ENCODE measurements at places on chromosomes 16 and 17.

- no peak for DNase-seq
Measured at GRCh38 chr17:19369846-19370492, 7.4 kb upstream of the B9D1 start.

DNA sequence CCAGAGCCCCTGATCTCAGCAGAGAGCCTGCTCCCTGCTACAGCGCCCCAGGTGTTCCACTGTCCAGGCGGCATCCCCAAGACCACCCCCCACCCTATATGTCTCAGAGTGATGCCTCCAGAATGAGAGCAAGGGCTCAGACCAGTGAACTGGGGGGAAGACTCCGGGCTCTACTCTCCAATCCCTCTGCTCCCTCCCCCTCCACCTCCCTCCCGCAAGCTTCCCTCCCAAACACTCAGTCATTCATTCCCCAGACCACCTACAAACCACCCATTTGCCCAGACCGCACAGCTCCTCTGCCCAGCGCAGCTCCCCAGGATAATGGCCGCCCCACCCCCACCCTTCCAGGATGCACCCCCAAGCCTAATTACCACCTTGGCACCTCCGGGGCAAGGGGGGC, 59.4 kb upstream of the TAC4 start:
- DNase-seq: no peak

DNA sequence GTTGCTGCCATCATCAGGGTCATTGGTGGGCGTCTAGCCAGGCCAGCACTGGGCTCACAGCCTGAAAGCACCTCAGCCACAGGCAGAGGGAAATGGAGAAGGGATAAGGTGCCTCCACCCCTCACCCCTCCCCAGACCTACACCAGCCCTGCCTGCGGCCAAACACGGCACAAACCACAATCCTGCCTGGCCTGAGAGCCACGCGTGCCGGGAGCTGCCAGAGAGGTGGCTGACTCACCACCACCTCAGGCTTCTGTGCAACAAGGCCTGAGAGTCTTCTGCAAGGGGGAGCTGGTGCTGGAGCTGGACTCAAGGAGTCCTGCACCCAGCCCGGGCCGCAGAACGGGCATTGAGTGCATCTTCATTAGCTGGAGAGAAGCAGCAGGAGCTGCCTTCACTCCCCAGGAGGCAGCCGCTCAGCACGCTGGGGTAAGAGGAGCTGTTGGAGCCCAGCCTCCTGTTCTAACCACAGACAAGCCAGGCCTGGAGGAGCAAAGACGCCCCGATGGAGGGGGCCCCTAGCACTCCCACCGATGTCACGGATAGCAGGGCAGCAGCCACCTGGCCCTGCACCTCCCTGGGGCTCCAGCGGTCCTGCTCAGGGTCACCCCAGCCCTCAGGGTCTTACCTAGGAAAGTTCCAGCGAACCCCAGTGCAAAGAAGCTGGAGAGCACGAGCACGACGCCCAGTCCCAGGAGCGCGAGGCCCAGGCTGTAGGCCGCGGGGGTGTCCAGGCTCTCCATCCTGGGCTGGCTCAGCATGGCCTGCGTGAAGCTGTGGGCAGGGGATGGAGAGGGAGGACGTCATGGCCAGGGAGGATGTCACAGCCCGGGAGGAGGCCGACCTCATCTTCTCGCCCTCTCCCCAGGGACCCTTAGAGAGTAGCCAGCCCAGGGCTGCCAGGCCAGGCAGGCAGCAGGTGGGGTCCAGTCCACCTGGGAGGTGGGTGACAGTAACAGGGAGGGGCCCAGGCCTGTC, 16.0 kb upstream of the RASD1 start:
- peak; percentile 93 for DNase-seq

- DNase-seq: no peak
Measured at GRCh38 chr16:56345406-56346050, 79.8 kb downstream of the AMFR start.

- DNase-seq: no peak
Measured at GRCh38 chr16:57266531-57267260, 17.8 kb downstream of the PLLP start.

DNA sequence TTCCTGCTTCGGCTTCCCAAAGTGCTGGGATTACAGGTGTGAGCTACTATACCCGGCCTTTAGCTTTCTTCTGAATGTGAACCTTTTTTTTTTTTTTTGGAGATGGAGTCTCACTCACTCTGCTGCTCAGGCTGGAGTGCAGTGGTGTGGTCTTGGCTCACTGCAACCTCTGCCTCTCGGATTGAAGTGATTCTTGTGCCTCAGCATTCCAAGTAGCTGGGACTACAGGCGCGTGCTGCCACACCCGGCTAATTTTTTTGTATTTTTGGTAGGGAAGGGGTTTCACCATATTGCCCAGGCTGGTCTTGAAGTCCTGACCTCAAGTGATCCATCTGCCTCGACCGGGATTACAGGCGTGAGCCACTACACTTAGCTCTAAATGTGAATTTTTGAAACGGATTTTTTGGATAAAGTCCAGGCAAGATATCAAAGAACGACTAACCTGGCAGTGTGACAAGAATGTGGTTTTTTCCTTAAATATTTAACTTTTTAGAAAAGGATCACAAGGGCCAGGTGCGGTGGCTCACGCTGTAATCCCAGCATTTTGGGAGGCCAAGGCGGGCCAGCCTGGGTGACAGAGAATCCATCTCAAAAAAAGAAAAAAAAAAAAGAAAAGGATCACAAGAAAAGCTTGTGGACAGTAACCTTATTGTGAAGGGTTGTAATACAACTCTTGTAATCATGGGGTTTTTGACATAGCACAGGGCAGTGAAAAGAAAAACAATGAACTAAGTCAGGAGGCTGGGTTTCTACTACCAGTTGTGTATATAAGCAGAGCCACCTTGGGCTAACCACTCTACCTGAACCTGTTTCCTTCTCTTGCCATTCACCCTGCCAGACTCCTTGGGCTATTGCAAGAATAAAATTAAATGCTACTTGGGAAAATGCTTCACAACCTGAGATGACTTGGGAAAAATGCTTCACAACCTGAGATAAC, 6.2 kb downstream of the BRCA1 start:
- DNase-seq: no peak

DNA sequence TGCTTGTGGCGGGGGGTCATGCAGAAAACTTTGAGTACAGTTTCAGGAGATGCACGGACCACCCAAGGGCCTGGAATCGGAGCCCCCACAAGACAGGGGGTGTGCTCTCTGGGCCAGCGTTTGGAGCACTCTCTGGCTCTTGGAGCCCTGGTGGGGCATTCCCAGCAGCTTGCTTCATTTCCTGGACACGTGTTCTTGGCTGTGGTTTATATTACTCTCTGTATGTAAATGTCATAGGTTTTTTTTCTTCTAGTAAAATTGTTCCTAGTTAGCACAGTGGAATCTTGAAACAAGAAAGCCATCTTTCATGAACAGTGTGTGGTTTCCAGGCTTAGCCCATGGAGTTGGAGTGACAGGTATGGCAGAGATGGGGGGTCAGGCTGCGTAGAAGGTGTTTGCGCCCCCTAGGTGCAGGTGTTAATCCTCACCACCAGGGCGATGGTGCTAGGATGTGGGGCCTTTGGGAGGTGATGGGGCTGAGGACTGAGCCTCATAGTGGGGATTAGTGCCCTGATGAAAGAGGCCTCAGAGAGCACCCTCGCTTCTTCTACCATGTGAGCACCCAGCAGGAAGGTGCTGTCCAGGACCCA, 79.8 kb downstream of the JPH3 start:
- peak; percentile 56 for DNase-seq

- no peak for DNase-seq
Measured at GRCh38 chr17:80883831-80884735, 107.6 kb upstream of the CHMP6 start.

DNA sequence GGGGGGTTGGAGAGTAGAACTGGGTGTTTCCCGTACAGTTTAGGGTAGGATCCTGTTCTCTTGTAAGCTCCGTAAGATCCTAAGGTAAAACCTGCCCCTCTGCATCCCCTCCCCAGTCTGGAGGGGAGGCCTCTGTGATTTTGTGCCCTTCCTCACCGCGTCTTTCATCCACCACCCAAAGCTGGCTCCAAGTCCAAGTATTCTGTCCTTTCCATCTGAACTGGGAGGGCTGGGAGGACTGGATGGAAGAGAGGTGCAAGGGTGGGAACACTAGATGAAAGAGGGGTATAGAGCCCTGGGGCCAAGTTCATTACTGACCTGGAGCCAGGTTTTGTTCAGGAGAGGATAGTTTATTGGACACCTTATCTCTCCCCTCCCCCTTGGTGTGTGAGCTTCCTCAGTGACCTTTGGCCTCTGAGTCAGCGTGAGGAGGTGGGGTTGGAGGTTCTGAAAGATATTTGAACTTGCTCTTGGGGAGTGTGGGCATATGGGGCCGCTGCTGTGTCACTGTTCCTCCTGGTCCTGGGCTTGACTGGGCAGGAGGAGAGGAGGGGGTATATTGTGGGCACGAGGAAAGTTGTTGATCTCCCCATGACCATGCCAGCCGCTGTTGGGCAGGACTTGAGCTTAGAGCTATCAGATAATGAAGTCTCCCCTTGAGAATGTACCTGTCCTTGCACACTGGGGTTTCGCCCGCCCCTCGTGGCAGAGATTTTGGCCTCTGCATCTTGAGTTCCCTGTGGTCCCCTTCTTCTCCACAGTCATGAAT, 1.6 kb downstream of the LASP1 start:
- DNase-seq: peak; percentile 87

DNA sequence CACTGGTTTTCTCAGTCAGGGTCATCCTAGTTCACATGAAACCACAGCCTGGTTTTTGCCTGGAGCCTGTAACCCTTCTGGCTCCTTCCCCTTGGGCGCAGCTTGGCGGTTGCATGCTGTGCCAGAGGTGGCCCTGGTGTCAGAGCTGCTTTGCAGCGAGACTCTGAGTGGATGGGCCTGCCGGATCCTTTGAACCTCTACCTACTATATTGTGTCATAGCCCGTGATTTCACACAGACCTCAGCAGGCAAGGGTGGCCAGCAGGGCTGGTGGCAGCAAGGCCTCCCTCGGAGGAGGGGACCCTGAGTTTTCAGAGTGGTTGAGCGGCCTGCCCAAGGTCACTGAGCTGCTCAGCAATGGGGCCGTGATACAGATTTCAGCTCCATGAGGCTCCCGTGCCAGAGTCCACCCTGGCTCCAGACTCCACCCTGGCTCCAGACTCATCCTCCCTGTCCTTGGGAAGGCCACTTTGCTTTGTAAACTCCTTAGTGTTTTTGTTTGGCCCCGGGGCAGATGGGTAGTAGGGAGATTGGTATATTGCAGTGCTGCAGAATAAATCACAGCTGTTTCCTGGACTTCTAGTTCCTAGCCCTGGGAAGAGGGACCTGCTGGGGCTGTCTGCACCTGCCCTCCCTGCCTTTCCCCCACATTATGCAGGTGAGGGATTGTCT, 9.7 kb downstream of the MPRIP start:
- peak; percentile 39 for DNase-seq

GRCh38 chr16:56289416-56289815, 98.1 kb downstream of the GNAO1 start:
- no peak for DNase-seq

DNA sequence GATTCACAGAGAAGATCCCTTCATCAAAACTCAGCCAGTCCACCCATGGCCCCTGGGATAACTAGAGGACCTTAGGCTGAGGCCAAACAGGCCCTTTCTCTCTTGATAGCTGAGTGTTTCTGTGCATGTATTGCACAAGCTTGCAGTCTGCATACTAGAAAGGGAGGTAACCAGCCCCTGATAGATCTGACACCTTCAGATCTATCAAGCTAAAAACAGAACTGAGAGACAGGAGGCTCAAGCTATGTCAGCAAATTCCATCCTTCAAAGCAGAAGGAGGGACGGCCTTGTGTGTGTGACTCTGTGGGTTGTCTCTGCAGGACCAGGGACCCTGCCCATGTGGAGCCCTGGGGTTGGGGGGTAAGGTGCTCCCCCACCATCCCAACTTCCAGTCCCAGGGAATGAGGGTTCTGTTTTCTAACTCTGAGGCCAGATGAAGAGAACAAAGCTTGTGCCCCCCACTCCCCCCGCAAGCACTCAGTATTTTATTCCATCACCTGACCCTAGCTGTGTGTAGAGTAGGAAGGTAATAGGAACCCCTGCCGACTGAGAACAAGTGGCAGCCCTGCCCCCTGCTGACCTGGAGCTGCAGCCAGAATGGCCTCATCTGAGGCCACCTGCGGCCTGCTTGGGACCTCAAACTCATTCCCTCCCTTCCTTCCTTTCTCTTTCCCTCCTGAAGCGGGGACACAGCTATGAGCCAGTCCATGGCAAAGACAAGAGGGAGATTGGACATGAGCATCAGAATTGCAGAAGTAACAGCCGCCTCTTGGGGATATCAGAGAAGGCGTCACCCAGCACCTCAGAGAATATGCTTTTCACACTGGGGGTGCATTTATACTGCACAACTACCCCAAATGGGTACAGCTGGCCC, 63.8 kb downstream of the SMPD3 start:
- no peak for DNase-seq

GRCh38 chr17:78538033-78538776, 39.0 kb downstream of the DNAH17 start:
- no peak for DNase-seq

GRCh38 chr16:67666032-67666551, 458 bp downstream of the ENKD1 start:
- peak; percentile 20 for DNase-seq

DNA sequence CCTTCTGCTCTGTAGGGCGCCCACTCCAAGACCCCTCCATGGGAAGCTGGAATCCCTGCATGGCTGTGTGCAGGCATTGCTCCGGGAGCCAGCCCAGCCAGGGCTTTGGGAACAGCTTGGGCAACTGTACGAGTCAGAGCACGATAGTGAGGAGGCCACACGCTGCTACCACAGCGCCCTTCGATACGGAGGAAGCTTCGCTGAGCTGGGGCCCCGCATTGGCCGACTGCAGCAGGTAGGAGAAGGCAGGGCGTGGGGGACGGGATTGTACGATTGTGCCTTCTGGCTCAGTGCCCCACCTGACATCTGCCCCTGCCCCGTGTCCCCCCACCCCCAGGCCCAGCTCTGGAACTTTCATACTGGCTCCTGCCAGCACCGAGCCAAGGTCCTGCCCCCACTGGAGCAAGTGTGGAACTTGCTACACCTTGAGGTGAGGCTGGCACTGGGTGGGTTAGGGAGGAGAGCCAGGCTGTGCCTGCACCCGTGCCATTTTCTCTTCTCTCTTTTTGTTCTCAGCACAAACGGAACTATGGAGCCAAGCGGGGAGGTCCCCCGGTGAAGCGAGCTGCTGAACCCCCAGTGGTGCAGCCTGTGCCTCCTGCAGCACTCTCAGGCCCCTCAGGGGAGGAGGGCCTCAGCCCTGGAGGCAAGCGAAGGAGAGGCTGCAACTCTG, 8.7 kb upstream of the TMEM88 start:
- DNase-seq: no peak

DNA sequence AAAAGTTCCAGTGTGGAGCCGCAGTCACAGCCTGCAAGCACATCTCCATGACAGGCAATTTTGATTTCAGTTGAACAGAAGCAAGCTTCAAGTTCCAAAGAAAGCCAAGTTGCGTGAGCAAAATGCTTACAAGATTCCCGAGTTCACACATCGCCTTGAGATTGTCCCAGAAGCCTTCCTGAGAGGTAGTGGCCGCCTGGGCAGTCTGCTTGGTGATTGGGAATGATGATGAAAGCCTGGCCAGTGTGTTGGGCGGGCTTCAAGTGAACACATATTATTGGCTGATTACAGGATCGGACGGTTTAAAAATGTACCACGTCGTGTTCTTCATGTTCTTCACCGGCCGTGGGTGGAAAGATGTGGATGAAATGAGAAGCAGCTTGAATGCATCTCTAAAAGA, 185.5 kb downstream of the FOXL1 start:
- peak; percentile 36 for DNase-seq

- DNase-seq: peak; percentile 43
Measured at GRCh38 chr17:13460261-13461000, 141.3 kb downstream of the HS3ST3A1 start.
